ENCODE measurements at places on chromosomes 7 and 10. TPM values are rescaled to one million over a fixed set of nuclear protein-coding genes. Genes with fewer than 3 reads are reported as not detected.

ZNF716 gene
- not detected for total RNA-seq

TRPV5 gene
- not detected for total RNA-seq

SLC26A4 gene
- total RNA-seq: 3.9 TPM

AKR1C2 gene
- total RNA-seq: 3.0 TPM

TNS3 gene
- total RNA-seq: 65.1 TPM

PNLIPRP3 gene
- not detected for total RNA-seq

CARD11 gene
- total RNA-seq: not detected

SHH gene
- not detected for total RNA-seq

HSPA12A gene
- 0.79 TPM for total RNA-seq

ZNF365 gene
- 1.2 TPM for total RNA-seq

GIMAP6 gene
- total RNA-seq: not detected

GNAT3 gene
- total RNA-seq: not detected

MPP7 gene
- 5.9 TPM for total RNA-seq

KCP gene
- 0.20 TPM for total RNA-seq

CALD1 gene
- 113 TPM for total RNA-seq

SPDYE2B gene
- not detected for total RNA-seq

EGR2 gene
- total RNA-seq: 1.3 TPM

TMEM26 gene
- not detected for total RNA-seq

GCK gene
- not detected for total RNA-seq
